ENCODE measurements at places on chromosomes 16 and 17.

GRCh38 chr16:57289391-57290257 lies 5.2 kb upstream of the PLLP start:
- no peak for DNase-seq

GRCh38 chr16:21603928-21604327 lies 4.6 kb downstream of the METTL9 start:
- peak; percentile 72 for DNase-seq

- DNase-seq = no peak
These were observed 135.8 kb upstream of the CPHXL start for GRCh38 chr16:75862098-75862386.

DNA sequence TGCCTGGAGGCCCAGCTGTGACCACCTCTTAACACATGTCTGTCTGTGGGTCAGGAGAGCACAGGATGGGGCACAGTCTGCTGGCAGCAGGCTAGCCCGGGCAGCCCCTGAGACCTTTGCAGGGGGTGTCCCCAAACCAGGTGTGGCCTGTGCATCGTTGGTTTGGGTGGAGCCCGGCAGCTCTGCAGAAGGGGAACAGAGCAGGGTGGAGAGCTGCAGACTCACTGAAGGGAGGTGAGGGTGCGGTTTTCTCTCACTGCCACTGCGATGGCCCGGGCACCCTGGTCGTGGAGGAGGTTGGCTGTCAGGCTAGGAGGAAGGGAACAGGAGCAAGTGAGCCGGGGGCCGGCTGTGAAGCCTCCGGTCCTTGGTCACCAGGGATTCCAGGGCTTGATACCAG lies 28.8 kb downstream of the NLRC3 start:
- no peak for DNase-seq

DNA sequence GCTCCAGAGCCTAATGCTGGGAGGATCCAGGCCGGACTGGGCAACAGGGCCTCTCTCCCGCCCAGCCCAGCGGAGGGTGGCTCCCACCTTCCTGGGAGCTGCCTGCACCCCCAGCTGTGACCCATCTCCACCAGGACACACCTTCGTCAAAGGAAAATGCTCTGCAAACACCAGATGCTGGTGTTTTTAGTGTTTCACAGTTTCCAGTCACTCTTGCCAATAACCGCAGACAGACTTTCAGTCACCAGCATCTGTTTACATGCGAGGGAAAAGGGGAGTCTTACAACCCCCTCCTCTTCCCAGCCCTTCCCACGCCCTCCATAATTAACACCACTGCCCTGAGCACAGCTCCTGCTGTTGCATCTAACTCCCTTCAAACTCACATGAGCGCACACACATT lies 25.3 kb downstream of the KLHDC4 start:
- no peak for DNase-seq

DNA sequence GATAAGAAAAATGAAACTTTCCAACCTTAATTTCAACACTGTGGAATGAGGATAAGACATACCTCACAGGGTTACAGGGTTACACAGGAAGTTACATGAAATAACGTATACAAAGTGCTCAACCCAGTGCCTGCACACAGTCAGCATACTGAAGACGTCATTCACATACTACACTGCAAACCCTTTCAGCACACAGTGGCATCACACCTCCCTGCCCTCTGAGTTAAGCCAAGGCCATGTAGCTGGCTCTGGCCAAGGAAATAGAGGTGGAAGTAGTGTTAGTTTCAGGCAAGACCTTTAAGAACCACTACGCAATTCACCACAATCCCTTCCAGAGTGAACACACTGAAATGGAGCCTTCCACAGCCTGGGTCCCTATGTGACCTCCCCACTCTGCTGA lies 46.6 kb upstream of the GSG1L start:
- peak; percentile 41 for DNase-seq

DNA sequence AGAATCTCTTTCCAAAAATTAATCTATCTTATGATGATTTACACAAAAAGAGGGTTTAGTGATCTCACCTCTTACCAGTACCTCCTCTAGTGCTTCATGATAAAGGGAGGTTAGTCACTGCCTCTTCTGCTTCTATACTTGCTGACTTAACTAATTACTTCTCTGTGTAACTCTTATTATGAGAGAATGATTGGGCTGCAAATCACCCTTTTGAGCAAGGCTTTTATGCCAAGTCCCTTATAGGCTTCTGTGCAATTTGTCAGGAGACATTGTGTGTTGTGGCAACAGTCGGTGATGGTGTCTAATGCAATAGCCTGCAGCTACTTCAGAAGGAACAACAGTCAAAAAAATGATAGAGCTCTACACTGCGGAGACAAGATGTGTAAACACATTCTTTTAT lies 1568.1 kb upstream of the GOT2 start:
- DNase-seq = no peak

DNA sequence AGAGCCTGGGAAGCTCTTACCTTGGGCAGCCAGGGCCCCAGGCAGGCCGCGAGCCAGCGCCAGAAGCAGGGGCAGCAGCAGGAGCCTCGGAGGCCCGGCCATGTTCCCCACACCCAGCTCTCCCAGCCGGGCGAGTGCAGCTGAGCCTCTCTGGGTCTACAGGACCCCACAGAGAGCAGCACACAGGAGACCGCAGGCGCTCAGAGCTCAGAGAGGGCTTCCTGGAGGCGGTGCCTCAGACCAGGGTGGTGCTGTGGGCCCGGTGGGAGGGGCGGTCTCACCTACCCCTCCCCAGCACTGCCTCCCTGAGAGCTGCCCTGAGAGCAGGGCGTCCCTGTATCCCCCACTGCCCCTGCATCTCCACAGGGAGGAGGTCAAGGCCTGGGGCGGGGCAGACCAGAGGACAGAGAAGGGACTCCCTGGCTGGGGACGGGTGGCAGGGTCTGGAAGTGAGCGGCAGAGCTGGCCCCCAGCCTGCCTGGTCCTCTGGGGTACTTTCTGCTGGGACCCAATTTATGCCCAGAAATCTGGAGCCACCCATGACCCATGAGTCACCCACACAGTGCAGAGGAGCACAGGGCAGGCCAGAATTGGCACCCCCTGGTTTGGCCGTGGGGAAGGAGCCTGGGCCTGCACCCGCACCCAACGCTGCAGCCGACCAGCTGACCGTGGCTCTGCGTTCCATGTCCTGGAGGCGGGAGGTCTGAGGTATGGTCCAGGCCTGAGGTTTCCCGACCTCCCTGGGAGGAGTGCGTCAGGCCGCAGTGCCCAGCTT lies at the start of gene CD7:
Gene CD7, minus strand, starts transcription at position 215 of the 775 bp plus-strand sequence. Its CDS starts 113 bp downstream, at position 102.
- DNase-seq = no peak

DNA sequence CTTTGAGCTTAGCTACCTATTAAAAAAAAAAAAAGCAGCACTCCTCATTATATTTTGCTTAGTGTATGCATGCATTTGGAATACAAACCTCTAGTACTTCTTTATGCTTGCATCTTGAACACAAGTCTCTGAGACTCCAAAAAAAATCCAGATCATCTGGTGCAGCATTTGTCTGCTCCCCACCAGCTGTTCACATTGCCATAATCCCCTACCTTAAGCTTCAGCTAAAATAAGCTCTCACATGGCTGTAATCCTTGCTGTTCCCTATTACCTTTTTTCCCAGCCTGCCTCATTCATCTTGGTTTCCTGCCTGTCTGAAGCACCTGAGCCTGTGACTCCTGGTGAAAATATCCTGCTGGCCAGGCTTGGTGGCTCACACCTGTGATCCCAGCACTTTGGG lies 7.5 kb upstream of the NFATC2IP start:
- no peak for DNase-seq

DNA sequence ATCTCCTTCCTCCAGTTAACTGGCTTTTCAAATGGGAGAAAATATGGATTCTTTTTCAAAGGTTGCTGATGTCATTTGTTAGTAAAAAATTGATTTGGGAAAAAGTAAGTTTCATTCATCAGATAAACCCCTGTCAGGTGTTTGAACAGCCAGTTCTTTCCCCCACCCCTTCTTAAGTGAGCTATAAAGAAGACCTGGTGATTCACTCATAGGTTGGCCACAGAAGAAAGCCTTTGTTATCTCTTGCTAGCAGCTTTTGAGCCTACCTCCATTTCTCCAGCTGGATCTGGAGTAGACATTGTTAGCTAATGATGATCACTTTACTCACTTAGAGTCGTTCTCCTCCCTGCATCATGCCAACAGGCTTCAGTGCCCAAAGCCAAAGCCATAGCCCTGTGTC lies 63.0 kb downstream of the NLK start:
- DNase-seq = no peak

- no peak for DNase-seq
These were observed at the start of gene ANKFN1 for GRCh38 chr17:56152874-56153602. ANKFN1 (plus strand) TSS chr17:56153475; CDS start chr17:56212668, 59,193 bp downstream.

DNA sequence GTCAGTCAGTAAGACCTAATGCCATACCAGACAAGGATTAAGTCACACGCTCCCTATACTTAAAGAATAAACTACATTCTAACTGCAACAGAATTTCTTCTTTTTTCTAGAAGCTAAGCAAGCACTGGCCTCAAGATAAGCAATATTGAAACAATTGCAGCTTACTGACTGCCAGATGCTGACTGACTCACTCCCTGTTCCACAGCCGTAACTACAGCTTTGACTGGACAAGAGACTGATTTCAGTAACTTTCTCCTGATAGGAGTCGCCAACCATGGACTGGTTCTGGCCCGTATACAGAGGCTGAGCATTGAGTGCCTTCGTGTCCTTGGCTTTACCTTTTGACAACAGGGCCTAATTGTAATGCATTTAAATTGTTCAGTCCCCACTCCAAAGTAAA lies 67.9 kb downstream of the TRIM37 start:
- DNase-seq = peak; percentile 50

- peak; percentile 90 for DNase-seq
These were observed 717 bp downstream of the UBE2Z start for GRCh38 chr17:48908853-48909394.

DNA sequence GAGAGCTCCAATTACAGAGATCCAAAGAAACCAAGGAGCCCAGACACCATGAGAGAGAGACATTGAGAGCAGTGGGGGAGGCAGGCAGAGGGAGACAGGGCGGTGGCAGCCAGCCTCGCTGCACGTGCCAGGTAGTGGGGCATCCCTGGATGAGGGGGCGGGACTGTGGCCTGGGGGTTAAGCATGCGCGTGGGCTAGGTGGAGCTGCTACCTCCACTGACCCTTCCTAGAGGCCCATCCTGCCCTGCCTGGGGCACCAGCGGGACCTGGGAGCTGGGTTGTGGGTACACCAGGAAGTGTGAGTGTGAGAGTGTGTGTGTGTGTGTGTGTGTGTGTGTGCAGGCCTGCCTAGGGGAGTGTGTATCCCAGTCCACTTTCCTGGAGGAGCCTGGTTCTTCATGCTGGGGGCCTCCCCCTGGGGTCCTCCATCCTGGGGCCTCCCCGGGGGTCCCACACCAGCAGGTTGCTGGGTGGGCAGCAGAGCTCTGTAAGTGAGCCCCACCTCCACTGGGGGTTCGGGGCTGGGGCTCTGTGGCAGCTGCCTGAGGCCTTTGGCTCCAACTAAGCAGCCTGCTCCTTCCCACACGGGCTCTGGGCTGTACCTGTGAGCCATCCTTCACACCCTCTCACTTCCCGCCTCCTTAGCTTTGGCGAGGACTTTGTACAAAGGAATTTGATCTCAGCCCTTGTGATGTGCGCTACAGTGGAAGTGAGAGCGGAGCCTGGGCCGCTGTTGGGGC lies 127.4 kb downstream of the IRF8 start:
- no peak for DNase-seq

GRCh38 chr17:56973520-56973919 lies 4.4 kb upstream of the SCPEP1 start:
- DNase-seq = no peak

DNA sequence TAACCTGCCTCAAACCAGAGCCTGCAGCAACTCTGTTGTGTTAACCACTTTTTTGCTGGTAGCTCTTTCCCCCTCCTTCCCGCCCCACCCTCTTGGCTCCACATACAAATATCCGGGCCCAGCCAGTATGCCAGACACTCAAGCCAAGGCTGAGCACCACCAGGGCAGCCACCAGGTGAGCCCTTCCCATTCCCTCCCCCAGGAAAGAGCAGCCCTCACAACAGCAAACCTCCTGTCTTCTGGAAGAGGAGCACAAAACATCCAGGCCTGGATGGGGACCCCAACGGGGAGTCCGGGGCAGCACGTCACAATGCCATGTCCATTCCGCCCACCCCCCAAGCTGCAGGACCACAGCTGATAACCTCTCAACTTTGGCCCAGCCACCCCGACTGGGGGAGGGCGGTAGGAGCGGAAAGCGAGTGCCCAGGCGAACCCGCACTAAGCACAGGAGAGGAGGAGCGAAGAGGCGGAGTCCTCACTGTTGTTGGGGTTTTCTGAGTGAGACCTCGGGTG lies 757 bp downstream of the ORMDL3 start:
- DNase-seq = peak; percentile 48

GRCh38 chr16:85029981-85030401 lies 2.4 kb downstream of the KIAA0513 start:
- peak; percentile 68 for DNase-seq

DNA sequence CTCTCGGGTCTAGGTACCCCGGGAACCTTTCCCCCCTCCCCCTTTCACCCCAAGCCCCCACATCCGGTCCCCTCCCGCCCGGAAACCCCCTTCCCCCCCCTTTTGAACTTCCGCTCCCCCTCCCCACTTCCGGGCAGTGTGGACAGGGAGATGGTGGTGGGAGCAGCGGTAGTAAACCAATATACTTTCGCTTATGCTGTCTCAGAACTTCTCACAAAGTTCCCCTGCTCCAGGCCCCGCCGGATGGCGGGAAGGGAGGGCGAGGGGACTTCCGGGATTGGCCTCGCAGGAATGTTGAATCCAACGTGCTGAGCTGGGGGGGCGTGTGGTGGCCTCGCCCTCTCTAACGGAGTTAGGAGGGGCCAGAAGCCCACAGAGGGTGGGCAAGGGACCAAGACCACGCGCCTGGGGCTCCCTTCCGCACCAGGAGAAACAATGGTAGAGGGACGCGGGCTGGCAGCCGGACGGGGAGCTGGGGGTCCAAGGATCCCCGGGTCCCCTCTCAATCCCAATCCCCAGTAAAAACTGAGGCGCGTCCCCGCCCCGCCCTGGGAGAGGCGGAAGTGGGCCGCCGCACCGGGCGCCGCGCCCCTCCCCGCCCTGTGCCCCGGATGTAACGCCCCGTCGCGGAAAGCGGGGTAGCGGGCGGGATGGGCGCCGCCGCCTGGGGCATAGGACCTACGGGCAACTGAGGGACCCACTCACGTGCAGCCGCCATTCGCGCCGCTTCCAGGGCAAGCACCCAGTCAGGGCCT lies 742 bp downstream of the PFN1 start:
- peak; percentile 81 for DNase-seq

- no peak for DNase-seq
These were observed 834.0 kb downstream of the CDH11 start for GRCh38 chr16:64287655-64288528.

- DNase-seq = peak; percentile 7
These were observed 435 bp downstream of the RPRML start for GRCh38 chr17:46978489-46979146.

DNA sequence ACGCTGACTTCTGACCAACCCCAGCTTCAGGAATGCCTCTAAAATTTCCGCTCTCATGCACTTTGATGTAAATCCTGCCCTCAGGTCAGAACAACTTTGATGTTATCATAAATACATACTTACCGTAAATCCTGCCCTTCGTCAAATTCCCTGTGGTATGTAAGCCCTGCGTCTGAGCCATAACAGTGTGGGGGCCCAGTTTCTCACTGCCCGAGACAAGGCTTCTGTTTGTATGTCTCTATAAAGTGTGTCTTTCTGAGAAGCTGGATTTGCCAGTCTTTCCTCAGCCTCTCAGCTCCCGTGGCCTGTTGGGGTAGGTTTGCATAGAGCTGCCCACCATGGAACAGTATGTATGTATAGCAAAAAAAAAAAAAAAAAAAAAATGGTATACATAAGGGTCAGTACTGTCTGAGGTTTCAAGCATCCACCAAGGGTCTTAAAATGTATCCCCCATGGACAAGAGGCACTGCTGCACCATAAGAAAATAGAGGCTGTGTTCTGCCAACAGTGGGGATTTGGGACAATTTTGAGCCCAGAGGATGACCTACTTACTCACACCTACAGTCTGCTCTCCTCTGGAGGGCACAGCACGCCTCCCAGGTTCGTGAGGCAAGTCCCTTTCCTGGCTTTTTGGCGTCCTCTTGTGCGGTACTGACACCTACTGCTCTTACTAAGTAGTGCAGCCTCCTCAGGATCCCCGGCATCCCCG lies 17.5 kb downstream of the PRMT7 start:
- peak; percentile 86 for DNase-seq

All from mesenchymal stem cell (in vitro differentiated cells and primary cell).